ENCODE measurements at places on chromosomes 3 and 15.

DNA sequence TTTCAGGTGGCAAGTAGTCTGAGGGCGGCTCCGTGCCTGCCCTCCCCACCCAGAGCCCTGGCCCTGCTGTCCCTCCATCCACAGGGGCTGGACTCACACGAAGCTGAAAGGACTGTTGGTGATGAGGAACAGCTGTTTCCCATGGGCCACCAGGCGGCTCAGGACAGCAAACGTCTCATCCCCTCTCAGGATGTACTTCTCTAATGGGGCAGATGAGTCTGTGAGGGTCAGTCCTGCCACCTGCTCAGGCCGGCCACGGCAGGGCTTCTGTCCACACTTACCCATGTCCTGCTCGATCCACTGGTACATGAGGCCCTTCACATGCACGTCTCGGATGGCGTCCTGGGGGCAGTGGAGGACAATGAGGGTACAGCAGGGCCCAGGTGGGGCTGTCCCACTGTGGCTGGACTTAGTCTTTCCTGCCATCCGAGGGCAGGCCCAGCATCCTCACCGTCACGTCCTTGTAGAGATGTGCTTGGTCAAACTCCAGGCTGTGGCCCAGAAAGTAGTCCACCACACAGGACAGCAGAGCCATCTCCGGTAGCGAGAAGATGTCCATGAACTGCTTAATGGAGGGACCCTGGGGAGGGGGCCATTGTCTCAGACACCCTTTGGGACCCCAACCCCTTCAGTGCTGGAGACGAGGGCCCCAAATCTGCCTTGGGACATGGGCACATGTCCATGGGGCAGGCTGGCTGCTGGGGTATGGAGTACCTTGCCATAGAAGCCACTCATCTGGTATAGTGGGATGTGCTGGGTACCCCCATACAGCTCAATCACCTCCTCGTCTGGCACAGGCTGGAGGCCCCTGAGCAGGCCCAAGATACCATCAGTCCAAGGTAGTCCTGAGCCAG is 5.7 kb downstream of the NT5DC2 start:
- DNase-seq = no peak

DNA sequence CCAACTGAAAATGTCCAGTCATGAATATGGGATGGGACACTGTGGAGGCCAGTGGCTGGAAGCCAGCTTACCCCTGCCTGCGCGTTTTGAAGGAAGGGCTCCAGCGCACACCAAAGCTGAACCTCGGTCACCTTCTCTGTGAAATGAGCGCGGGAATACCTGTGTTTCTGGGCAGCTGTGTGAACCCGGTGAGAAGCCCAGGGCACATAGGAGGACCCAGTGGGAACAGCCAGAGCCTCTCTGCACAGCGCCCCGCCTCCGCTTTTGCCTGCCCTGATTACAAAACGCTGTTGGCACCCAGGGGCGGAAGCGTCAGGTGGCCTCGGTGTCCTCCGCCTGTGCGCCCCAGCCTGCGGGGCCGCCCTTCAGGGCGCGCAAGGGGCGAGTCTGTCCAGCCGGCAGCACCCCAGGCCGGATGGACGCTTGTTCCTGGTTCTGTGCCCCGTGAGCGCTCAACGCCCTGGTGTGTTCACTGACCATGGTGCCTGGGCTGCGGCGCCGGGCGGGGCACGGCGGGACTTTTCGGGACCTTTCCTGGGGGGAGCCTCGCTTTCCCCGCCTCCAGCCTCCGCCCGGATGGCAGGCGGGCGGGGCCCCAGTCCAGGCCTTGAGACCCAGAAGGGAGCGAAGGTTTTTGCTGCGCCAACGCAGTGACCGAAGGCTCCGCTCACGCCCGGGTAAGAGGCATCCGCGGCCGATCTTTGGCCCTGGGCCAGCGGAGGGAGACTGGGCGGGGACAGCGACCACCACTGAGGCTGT is at the start of gene SQOR:
TSS of gene SQOR (plus strand) at position 598 of the 759 bp plus-strand sequence. CDS start 23,895 bp downstream, outside the sequence.
- DNase-seq = peak; percentile 85

DNA sequence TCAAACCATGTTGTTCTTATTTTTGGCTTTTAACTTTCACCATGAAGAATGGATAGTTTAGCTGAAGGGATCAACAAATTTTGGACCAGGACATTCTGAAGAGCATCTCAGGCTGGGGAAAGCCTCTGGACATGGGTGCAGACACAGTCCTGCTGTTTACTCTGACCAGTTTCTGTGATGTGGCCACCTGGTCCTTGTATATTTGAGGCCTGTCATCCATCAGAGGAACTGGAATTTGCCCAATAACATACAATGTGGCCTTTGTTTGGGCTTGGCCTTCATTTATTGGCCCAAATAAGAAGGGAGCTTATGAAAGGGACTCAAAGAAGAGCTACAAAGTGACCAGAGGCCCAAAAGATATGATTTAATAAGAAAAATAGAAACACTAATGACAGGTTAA is 127.9 kb downstream of the MYRIP start:
- no peak for DNase-seq

DNA sequence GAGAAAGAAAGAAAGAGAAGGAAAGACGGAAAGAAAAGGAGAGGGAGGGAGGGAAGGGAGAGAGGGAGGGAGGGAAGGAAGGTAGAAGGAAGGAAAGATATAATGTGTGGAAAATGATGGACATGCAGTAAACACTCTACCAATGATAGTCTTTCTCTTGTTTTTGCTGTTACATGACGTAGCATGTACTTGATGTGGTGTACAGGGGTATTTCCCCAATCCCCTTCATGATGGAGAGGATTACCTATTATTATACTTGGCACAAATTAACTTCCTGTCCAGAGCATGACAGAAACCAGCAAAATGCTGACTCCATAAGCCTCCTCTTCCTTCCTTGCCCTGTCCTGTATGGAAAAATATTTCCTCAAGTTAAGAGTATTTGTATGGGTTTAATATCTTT is 124.4 kb downstream of the B3GALNT1 start:
- no peak for DNase-seq

GRCh38 chr15:47374222-47374621 is 343.1 kb upstream of the SEMA6D start:
- no peak for DNase-seq
